ENCODE measurements at places on chromosomes 5 and 9. TPM values are rescaled to one million over a fixed set of nuclear protein-coding genes. Genes with fewer than 3 reads are reported as not detected.

PCDHGA1 gene
- 0.32 TPM for total RNA-seq

MFAP3 gene
- 121 TPM for total RNA-seq

PCA3 gene
- under 0.01 TPM for total RNA-seq

PCDHA8 gene
- total RNA-seq, result not detected

PLAC8L1 gene
- total RNA-seq, result not detected

MYMK gene
- total RNA-seq, result not detected

MED27 gene
- total RNA-seq, result 8.7 TPM

Measured in bladder microvascular endothelial cell (primary cell).